ENCODE measurements at places on chromosomes 7 and 10.

DNA sequence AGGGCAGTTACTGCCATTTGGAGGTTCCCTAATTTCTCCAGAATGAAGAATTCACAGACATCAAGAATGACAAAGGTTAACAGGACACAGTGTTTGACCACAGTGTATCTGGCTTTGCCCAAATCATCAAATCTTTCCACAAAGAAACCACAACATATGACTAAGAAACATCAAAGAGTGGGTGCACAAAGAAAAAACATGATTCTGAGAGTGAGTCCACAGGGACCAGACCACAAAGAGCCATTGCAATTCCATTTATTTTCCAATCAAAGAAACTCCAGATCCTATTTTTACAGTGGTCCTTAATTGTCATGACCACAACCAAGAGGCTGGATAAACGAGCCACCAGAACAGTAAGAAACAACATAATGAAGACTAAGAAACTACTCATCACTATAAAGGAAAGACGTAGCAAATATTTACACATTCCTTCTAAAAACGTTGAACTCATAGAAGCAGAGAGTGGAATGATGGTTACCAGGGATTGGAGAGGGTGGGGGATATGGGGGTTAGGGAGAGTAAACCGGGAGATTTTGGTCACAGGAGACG is 286.5 kb downstream of the DOCK4 start:
- DNase-seq, result no peak

DNA sequence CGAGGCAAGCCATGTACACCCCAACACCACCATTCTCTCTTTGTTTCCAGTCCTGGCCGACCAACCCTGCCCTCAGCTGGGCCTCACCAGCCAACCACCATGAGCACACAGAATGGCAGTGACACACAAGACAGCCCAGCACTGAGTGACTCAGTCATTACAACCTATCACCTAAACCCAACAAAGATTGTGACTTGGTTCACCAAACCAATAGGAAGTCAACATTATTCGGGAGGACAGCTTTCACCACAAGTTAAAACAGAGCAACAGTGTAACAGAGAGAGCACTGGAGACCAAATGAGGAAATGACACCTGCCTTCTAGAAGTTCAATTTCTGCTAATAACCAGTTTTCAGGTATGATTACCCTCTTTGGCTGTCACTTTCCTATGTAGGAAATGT is 72.1 kb downstream of the DNMBP start:
- no peak for DNase-seq

DNA sequence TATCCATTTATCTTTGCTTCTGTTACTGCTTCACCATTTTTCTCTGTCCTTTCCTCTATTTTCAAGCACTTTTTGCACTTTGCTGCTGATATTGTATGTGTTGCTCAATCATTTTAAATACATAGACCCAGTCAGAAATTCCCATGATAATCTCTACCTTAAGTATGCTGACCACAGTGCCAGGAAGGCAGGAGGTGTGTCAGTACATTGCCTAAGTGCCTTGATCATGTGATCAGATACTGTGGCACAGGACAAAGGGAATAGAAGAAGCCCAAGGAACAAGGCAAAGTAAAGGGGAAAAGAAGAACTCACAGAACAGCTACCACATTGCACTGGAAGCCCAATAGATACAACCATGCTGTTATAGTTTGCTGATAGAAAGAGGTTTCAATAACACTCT is 53.7 kb upstream of the CD36 start:
- DNase-seq, result no peak

GRCh38 chr7:44639671-44640321 is 33.4 kb downstream of the OGDH start:
- DNase-seq, result peak; percentile 75

GRCh38 chr7:151900986-151901621 is 24.2 kb upstream of the PRKAG2 start:
- no peak for DNase-seq

GRCh38 chr10:123287594-123288247 is 133.5 kb downstream of the BUB3 start:
- DNase-seq, result no peak

- DNase-seq, result no peak
These were observed 468.2 kb upstream of the LRRTM3 start for GRCh38 chr10:66457629-66458028.

DNA sequence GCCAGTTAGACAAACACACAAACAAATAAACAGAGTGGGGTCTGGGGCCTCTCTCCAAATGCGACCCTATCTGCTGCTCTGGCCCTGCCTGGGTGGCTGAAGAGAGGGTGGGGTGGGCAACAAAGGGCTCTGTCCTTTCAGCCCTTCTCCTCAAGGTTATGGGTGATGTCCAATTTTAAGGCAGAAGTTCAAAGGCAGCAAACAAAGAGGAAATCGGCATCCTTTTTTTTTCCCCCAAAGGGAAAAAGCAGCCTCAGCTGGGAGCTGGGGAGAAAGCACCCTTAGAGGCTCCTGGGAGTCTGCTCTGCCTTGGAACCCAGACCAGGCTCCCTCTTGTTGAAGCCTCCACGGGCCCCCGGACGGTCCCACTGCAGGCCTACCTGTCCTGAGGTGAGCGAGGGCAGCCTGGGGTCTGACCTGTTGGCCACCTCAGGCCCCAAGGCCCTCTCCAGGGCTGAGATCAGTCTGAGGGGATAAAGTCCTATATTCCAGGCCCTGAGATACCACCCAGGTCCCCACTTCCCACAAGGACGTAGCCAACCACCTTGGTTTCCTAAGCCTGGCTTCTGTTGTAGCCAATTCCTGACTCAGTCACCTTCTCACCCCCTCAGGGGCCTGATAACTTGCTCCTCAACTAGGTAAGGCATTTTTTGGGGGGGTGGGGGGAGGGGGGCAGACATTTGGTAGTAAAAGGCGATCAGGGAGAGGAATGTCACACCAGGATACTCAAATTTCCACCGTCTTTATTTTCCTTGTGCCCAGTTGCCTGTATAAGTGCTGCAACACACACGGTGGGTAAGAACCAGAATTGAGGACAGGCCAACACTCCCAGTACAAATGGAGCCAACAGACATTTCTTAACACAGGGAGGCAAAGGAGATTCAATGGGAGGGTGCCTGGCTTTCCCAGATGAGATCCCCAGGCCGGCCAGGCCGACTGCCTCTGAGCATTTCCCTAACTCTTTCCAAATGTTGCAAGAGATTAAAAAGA is 4.3 kb downstream of the HOXA11 start:
- DNase-seq, result no peak

DNA sequence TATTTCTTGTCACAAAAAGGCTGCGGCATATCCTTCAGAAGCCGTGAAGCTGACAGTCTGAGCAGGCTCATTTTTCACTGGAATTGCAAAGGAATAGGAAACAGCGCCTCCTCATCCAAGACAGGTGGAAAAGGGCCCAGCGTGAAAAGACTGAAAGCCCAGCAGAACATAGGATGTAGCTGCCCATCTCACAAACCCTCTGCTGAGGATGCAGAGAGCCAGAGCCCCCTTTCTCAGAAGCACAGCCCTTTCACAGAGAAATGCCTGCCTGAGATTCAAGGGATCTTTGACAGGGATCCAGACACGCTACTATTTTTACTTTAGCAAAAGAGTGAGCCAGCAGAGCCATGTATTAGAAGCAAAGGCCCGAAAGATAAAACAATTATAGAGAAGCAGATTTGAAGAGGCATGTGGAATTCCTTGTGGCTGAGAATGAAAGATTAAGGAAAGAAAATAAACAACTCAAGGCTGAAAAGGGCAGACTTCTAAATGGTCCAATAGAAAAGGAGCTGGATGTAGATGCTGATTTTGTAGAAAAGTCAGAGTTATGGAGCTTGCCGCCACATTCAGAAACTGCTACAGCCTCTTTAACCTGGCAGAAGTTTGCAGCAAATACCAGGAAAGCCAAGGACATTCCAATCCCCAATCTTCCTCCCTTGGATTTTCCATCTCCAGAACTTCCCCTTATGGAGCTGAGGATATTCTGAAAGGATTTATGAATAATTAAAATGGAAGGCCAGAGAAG is 36.9 kb downstream of the GDI2 start:
- DNase-seq, result no peak

DNA sequence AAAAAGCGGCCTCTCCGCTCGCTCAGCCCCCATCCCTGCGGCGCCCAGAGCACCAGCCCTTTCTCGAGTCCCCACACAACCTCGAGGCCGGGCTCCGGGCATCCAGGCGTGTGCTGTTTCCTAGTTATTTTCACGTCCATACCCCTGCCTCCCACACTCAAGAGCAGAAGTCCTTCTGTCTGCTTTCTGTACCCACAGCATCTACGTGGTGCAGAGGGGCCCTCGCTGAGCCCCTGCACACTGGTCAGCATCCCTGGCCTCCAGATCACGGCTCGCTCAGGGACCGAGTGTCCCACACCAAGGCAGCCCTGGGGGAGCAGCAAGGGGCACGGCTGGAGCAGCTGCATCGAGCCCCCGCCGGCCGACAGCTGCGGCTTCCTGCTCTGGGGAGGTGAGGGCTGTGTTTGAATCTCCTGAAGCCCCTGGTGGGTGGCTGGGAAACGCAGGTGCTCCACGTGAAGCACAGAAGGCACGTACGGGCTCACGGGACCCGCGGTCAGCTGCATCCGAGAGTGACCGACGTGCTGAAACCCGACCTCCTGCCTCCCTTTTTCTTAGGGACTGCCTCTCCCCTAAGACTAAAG is 333.1 kb downstream of the DNAJB6 start:
- DNase-seq, result no peak

DNA sequence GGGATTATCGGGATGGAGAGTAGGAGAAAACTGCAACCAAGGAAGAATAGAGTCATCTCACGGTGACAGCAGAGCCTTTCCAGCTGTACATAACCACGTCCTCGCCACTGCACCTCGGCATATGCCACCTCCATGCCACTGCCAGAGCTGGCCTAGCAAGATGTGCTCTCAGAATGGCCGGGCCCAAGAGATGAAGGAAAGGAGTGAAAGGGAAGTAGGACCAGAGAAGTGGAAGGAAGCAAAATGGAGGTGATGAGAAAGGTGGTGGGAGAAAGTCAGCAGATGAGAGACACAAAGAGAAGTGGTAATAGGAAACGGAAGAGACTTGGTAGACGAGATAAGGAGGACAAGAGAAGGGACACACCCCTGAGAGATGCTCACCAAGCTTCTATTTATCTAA is 8.0 kb upstream of the CALU start:
- DNase-seq, result no peak

DNA sequence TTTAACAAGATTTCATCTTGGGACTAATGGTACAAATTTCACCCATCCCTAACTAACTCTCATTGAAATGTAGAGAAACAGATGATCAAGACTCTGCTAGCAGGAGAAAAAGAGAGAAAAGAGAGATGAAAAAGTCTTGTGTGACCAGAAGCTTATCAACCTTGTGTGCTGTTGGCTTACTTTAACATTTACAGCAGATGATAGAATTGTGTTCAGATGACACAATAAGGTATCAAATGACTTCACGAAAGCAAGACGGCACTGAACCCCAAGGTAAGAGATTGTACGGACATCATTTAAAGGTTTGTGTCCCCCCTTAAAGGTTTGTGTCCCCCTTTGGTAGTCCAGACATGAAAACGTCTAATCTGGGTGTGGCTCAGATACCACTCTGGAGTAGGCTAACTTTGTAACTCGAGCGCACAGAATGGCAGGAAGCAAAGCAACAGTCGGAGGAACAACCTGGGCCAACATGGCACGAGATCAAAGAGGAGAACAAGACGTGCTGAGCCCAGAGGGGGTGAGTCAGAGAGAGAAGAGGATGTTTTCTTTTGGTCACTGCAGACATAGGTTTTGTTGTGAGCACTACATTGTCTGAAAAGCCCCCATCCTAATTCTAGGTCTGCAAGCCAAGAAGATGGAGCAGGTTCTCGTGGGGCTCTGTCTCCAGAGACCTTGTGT is 10.4 kb upstream of the LMBR1 start:
- peak; percentile 66 for DNase-seq

- DNase-seq, result peak; percentile 13
These were observed 315.2 kb downstream of the GATA3 start for GRCh38 chr10:8369666-8370065.

DNA sequence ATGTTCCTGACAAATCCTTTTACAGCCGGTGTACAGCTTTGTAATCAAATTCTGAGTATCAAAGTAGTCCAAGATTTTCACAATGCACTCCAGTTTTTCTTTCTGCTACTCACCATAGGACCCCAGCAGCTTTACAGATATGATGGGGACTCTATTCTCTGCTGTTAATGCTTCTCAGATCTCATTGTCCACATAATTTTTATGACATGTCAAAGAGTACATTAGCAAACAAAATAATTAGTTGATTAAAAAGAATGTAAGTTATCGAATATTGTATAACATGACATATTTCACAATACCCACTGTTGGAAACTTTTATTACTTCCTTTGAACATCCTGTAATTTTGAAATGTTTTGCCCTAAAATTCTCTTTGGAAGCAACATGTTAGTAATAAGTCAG is 81.4 kb upstream of the KIAA1217 start:
- DNase-seq, result no peak

DNA sequence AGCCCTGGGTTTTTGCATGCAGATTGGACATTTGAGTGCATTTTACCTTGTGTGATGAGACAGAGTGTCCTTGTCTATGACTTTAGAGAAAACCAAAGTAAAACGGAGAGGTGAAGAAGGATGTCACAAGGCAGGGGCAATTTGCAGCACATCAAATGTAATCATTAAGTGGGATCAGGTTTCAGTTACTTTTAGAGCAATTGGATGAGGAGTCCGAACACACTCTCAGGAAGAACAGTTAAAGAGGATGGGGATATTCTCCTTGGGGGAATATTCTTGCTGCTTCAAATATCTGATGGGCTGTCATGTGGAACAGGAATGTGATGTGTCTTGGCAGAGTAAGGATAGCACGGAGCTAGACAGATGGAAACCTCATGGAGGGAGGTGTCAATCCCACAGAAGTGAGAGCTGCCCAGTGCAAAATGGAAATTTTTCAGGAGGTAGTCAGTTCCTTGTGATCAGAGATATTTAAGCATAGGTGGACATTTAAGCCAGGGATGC is 757 bp downstream of the RAB19 start:
- DNase-seq, result no peak

- DNase-seq, result no peak
These were observed 32.8 kb upstream of the DLG5 start for GRCh38 chr10:77959384-77959783.

DNA sequence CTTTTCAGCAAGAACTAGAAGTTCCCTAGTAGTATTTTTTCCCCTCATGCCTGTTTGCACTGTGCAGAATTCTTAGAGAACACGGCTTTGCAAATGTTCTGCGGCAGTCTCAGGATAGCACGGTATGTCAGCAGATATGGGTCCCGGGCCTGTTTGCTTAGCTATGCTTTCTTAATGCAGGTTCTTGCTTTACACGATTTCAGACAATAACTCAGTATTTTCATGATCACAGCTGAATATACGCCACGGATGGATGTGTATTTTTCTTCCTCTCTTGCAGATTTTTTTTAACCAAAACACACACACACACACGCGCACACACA is 137.3 kb downstream of the HECW1 start:
- DNase-seq, result no peak
